ENCODE measurements at places on chromosomes 2 and 18. TPM values are rescaled to one million over a fixed set of nuclear protein-coding genes. Genes with fewer than 3 reads are reported as not detected.

The ALPI gene
- total RNA-seq, result not detected

The SERPINB13 gene
- not detected for total RNA-seq

DNA sequence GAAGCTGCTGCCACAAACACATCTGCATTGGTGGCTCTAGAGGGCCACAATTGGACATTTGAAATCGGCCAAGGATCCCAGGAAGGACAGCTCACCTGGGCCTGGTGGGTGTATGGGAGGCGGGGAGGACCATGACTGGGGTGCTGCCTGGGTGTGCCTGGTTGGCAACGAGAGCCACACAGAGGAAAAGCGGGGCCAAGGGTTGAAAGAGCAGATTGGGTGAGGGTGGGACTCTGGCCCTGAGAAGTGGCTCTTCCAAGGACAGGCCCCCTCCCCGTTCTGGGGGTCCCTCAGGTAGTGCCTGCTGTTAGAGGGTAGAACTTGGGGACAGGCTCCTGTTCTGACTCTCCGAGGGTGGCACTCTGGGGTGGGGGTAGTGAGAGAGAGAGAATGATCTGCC, 102.9 kb downstream of the CLIP4 start:
- no peaks in the 10 kb centered on the region for H3K4me1 ChIP-seq
- no peaks in the 10 kb centered on the region for H3K36me3 ChIP-seq
- no peak overlapping the region for H3K4me3 ChIP-seq
- DNase-seq, result no peak
- no peaks in the 10 kb centered on the region for H3K27me3 ChIP-seq

The ZCCHC2 gene
- total RNA-seq, result 34.5 TPM

DNA sequence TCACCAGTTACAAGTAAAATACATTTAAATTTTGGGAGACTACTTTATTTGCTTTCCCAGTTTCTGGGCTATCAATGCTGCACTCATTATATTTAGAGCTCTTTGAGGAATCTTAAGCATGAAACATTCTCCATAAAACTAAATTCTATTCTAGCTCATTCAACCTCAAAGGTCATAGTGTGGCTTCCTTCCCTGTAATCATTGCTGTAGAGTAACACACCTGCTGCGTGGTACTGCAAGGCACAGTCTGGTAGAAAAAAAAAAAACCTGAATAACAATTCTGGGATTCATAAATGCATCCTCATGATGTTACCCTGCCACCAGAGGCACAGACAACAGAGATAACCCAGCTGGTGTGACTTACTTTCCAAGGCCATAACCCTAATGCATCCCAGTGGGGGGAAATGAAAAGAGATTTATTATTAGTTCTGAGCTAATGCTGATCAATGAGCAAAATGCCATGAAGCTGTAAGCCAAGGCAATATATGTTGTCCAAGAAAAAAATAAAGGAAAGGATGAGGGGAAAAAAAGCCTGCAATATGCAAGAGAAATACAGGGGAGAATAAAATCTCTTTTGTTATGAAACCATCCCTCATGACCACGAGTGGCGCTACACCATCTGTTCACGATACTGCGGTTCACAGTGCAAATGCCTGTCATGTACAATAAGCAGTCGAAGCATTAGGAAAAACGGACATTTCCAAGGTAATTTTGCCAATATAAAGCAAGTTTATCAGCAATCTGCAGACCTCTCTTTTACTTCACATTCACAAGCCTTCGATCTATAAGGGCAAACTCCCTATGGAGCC, 1481.6 kb upstream of the PIK3C3 start:
- H3K27ac ChIP-seq, result no peak overlapping the region
- no peak overlapping the region for H3K4me3 ChIP-seq
- H3K4me1 ChIP-seq, result no peaks in the 10 kb centered on the region
- H3K27me3 ChIP-seq, result no peaks in the 10 kb centered on the region

GRCh38 chr2:133004623-133005022, 334.6 kb upstream of the LYPD1 start:
- H3K4me3 ChIP-seq, result no peak overlapping the region
- no peaks in the 10 kb centered on the region for H3K27me3 ChIP-seq
- no peaks in the 10 kb centered on the region for H3K36me3 ChIP-seq

DNA sequence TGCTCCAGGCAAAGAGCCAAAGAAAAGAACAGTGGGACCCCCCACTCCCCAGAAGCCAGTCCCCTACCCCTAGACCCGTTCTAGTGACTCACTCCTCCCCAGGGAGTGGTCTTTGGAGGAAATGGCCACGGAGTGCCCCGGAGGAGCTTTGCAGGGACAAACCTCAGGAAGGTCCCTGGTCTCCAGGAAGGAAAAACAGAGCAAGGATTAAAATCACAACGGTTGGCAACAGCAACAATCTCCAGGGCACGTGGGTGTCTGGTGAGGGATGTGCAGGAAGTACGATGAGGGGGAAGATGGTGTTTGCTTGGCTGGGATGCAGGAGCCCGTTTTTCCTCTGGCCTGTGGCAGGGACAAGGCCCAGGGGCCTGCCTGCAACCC, 135.0 kb downstream of the SMAD2 start:
- no peaks in the 10 kb centered on the region for H3K36me3 ChIP-seq
- H3K4me3 ChIP-seq, result no peak overlapping the region
- H3K4me1 ChIP-seq, result no peaks in the 10 kb centered on the region
- H3K27ac ChIP-seq, result no peak overlapping the region
- no peak for DNase-seq
- no peaks in the 10 kb centered on the region for H3K27me3 ChIP-seq
